ENCODE measurements at places on chromosomes 5 and 9.
A peak's percentile ranks its signal among the peaks of the same experiment; 100 is the strongest.

DNA sequence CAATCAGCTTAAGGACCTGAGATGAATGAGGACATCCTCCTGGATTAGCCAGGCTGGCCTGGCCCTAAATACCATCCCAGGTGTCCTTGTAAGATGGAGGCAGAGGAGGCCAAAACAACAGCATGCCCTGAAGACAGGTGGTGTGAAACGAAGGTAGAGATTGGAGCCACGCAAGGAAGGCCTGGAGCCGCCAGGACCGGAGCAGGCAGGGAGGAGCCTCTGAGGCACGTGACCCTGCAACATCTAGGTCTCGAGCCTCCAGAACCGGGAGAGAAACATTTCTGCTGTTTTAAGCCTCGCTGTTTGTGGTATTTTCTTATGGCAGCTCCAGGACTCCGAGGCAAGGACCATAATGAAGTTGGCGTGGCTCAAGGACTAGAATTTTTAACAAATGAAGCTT, 9.7 kb upstream of the COL5A1 start:
- DNase-seq = no peak

GRCh38 chr5:6712577-6713273, 507 bp upstream of the TENT4A start:
- no peak for DNase-seq

DNA sequence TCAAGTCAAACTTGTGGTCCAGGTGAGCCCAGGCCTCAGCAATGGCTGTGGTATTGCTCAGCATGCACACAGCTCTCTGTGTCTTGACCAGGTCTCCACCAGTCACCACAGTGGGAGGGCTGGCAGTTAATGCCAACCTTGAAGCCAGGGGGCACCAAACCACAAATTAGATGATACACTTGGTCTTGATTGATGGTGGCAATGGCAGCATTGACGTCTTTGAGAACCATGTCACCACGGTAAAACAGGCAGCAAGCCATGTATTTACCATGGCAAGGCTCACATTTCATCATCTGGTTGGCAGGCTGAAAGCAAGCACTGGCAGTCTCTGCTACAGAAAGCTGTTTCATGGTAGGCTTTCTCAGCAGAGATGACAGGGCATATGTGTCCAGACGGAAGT, 40.0 kb downstream of the NIM1K start:
- peak; percentile 9 for DNase-seq

DNA sequence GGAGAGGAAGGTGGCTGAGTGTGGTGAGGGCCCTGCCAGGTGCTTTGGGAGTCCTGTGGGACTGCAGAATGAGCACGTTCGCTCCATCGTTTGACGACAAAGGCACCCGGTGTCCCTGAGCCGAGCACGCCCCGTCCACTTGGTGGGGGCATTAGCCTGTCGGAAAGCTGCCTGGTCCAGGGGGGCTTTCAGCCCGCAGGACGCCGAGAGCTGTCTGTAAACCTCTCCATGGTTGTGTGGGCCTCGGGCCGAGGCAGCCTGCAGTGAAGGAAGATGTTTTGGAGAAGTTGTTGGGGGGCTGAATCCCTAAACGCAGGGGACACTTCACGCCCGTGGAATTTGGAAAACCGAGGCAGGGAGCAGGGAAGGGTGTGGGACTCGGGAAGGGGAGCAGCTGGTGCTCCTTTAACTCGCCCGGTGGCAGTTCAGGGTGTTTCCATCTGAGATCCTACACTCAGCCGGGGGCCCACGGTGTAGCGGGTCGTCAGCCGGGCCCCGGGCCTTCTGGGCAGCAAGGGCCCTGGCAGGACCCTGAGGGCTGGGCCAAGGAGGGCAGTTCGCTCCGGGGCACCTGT, 53.8 kb downstream of the MRPL36 start:
- no peak for DNase-seq

DNA sequence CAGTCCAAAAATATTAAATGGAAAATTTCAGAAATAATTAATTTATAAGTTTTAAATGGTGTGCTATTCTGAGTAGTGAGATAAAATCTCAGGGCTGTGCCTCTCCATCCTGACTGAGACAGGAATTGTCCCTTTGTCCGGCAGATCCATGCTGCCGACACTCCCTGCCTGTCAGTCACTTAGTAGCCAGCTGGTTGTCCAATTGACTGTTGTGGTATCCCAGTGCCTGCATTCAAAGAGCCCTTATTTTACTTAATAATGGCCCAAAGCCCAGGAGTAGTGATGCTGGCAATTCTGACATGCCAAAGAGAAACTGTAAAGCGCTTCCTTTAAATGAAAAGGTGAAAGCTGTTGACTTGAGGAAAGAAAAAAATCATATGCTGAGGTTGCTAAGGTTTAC, 157.5 kb downstream of the ENC1 start:
- no peak for DNase-seq

- peak; percentile 0 for DNase-seq
Observed at GRCh38 chr5:152349683-152350526, 55.2 kb downstream of the NMUR2 start.

DNA sequence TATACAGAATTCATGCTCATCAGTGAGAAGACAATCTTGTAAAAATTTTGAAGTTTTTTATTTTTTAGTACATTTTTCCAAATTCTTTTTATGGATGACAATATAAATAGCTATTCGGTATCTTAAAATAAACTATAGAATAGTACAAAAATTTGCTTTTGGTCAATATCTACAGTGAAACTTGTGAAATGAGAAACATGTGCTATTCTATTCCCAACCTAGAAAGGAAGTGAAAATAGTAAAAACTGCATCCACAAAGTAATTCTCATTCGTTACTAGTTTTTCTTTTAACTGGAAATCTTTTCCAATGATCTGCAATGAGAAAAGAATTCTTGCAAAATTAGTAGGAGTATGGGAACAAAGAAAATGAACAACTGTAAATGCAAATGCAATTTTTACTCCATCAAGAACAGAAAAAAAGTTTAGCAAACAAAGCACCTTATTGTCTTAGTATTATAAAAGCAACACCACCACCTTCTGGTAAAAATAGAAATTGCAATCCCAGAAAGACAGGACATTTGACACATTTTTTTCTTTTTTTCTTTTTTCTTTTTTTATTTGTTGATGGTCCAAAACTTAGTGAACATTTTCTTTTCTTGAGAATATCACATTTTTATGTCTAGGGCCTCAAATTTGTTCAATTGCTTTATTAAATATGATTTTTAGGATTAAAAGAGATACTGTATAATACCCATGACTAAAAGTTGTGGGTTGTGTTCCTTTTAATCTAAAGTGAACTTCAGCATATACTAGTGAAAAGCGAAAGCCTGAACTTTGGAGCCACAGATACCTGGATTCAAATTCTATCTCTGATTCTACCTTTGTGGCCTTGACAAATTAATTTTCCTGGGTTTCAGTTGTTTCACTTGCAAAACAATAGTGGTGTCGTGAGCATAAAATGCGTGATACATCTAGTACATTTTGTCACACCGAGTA, 72.3 kb downstream of the SLCO4C1 start:
- no peak for DNase-seq

DNA sequence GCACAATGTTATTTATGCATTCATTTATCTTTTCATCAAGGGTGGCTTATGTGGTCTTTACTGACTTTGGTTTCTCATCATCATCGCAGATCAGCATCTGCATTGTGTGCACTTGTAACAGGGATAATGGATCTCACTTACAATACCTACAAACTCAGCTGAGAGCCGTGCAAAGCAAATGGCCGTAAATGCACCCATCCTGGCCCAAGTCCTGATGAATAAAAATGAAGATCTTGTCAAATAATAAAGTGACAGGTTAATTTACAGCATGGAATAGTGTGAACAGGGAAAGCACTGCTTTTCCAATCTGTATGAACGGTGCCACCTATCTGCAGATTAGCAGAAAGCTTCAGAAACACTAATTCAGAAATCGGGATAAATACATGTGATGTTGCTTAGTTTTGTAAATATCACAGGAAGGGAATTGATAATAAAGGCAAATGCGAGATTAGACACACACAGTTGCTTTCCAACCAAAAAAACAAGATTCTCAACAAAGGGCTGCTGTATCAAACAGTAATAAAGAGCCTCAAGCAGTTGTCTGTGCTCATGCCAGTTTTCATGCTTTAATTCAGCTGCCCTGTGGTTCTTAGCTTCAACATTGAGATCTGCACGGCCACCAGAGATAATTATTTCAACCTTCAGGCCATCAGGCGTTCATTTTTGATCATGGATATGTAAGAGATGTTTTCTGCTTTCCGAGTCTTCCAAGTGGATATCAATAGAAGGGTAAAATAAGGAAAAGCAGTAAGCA, 153.4 kb upstream of the POU5F2 start:
- no peak for DNase-seq

GRCh38 chr5:95471487-95471886, 80.3 kb downstream of the FAM81B start:
- DNase-seq = no peak

- DNase-seq = no peak
Observed at GRCh38 chr9:119675951-119676350, 306.7 kb upstream of the BRINP1 start.

DNA sequence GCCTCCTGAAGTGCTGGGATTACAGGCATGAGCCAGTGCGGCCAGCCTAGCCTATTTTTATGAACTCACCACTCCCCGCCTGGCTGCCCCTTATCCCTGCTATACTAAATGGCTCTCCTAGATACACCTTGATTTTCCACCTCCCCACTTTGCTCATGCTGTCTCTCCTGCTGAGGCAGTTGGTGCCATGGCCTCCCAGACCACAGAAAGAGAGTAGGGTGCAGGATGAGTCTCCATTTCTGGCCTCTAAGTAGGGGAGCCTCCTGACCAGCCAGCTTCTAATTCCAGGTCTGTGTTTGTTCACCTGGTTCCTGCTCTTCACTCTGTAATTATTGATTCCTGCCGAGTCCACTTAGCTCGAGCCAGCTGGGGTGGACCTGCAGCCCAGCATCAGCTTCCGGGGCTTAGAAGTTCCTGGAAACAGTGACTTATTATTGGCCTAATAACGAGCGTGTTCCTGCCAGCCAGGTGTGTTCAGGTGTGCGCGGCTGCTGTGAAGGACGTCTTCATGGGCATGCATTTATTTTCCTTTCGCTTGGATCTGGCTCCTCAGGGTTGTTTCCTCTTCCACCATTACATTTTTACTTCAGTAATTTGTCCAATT, 34.0 kb downstream of the ZNF618 start:
- DNase-seq = no peak

GRCh38 chr9:4317681-4318080, 17.8 kb upstream of the GLIS3 start:
- no peak for DNase-seq

DNA sequence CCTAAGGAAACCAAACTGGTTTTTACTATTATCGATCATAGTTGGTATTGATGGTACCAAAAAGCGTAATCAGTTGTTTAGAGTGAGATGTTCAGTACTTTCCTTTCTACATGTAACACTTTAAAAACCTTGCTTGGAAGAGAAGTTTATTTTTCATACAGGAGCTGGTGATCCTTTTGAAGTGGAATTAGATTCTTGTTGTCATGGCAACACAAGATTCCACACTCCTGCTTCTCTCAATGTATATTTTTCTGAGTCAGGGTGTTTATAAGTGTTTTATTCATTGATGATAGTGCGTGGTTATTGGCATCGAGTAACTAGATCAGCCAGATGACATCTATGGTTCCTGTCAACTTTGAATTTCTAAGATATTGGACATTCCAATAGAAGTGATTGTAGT, 181.1 kb upstream of the CHD1 start:
- DNase-seq = no peak

GRCh38 chr9:123484130-123484529, 128.1 kb downstream of the CRB2 start:
- DNase-seq = no peak

- no peak for DNase-seq
Observed at GRCh38 chr9:99863955-99864354, 42.3 kb downstream of the NR4A3 start.

DNA sequence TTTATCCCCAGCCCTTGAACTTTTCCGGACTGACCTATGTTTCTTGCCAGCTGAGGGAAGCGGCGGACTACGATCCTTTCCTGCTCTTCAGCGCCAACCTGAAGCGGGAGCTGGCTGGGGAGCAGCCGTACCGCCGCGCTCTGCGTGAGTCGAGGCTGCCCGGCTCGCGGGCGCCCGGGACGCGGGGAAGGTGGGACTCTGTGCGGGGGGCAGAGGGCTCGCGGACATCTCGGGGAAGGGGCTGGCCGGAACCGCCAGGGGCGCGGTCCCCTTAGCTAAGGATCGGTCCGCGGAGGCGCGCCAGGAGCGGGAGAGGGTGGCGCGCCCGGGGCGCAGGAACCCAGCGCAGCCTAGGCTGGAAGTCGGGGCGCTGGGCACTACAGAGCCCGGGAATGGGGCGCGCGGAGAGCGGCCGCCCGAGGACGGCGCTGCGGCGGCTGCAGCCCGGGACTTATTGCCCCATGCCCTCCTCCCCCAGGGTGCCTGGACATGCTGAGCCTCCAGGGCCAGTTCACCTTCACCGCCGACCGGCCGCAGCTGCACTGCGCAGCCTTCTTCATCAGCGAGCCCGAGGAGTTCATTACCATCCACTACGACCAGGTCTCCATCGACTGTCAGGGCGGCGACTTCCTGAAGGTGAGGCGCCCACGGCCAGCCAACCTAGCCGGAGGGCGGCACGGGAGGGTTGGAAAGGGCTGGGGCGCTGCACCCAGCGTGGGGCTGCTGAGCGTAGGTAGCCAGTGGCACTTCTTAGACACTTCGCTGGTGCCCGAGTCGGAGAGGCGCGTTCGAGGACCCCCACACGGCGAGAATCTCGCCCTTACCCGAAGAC, 922 bp downstream of the CRHBP start:
- no peak for DNase-seq

DNA sequence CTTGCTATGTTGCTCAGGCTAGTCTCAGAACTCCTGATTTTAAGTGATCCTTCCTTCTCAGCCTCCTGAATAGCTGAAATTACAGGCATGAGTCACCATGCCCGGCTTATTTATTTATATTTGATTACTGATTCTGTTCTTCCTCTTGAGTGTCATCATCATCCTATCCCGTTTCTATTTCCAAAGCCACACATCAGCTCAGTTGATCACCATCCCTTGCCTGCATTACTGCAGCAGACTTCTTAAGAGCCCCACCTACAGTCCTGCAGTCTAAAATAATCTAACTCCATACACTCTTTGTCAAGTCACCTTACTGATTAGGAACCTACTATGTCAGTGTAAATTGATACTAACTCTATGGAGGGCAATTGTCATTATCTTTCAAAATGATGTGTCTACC, 138.9 kb upstream of the RAI14 start:
- DNase-seq = no peak

DNA sequence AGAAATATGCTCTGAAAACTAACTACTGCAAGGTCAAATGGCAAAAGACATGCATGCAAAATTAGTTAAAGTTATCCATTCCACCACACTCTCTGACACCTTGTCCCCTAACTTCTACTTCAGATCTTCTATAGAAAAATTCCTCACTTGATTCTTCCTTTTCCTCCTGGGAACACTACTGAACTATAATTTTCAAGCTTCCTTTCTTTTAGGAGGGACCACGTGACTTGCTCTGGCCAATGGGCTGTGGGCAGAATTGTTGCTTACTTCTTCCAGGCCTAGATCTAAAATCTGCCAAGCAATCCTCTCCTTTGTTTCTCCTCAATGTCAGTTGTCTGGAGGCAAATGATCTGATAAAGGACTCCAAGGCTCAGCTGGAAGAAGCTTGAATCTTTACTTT, 441.0 kb downstream of the CDK5RAP2 start:
- no peak for DNase-seq

GRCh38 chr9:119639287-119639955, 270.2 kb upstream of the BRINP1 start:
- DNase-seq = no peak
